Thyroid gland (tissue), 4 donors: ENCODE measurements at places on chromosomes 2 and 18.

DNA sequence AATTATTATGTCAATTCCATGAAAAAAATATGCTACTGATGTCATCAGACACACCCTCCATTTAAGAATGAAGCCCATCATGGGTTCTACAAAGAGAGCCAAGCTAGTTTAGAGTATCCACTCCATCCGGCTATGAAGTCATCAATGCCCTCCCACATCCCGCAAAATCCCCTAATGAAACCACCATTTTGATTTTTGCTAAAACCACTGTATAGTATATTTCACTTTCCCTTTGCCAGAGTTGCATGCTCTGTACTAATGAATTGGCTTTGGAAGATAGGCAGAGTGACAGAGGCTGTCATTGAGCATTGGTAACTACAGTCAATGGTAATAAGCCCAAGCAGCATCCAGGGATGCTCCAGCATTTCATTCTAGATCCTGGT is 118.6 kb downstream of the ANKRD44 start:
- no peak for DNase-seq

DNA sequence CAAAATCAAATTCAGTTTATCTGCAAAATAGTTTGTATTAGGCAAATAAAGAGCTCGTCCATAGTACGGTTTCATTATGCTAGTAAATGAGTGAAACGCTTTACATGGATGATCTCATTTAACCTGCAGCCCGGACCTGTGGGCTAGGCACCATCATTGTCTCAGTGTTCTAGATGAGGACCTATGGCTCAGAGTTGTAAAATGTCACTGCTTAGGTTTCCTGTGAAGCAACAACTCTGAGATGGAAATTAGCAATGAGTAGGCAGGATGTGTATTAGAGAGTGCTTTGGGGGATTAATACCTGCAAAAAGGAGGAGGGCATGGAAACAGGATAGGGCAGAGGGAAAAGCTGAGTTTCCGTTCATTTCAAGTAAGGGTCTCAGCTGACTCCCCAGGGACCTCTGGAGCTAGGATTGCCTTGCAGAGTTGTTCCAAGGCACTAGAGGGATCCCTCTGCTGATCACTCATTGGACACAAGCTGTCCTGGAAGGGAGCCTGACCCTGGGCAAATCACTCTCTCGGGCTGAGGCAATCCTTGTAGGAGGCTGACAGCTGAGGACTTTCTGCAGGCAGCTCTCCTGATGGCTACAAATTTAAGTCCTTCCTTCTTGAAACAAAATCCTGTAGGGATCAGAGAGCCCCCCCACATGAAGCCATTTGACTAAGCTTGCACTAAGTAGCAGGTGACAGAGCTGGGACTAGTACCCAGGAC is 58.8 kb upstream of the SIX2 start:
- DNase-seq, result peak; percentile 24

GRCh38 chr18:78505851-78506461 is 473.7 kb upstream of the SALL3 start:
- DNase-seq, result no peak

GRCh38 chr18:63567276-63567675 is 19.9 kb upstream of the SERPINB13 start:
- no peak for DNase-seq

DNA sequence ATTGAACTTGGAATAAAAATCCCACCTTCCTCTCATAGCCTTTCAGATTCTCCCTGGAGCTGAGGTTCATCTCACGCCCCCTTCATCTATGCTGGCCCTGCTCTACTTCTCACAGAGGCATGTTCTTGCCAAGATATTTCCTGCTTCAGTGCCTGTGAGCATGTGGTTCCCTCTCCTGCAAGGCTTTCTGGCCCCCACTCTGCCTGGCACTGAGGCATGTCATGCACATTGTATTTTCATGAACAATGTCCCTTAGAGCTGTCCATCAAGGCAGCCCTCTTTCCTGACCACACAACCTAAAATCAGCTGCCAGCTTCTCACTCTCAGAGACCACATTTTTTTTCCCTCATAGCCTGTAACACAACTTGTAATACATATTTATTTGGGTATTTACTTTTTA is 18.0 kb upstream of the HK2 start:
- DNase-seq, result peak; percentile 95

DNA sequence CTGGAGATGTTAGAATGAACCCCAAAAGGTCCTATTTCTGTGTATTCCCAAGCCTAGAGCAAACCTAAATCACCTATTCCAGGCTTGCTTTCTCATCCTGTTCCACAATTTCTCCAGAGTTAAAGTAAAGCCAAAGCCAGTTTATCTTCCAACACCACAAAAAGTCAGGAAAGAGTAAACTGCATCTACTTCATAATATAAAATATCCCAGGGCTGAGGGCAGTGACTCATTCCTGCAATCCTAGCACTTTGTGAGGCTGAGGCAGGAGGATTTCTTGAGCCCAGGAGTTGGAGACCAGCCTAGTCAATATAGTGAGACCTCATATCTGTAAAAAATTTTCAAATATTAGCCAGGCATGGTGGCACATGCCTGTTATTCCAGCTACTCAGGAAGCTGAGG is 241.4 kb downstream of the CDH20 start:
- no peak for DNase-seq

GRCh38 chr2:223604231-223604630 is 2.1 kb upstream of the SCG2 start:
- no peak for DNase-seq

DNA sequence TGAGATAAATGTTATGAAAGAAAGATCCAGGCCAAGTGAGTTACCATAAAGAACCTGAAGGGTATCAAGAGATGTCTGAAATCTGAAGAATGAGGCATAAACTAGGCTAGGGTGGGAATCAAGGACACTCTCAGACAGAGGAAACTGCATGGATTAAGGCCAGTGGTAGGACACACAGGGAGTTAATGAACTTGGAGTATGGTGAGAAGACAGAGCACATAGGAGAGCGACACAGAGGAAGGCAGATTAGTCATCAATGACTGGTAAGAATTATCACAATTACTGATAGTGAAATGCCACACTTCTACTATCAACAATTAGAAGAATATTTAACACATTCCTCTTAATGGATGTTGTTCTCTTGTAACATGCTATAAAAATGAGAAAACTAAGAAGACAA is 76.9 kb downstream of the TTC21B start:
- DNase-seq, result no peak

DNA sequence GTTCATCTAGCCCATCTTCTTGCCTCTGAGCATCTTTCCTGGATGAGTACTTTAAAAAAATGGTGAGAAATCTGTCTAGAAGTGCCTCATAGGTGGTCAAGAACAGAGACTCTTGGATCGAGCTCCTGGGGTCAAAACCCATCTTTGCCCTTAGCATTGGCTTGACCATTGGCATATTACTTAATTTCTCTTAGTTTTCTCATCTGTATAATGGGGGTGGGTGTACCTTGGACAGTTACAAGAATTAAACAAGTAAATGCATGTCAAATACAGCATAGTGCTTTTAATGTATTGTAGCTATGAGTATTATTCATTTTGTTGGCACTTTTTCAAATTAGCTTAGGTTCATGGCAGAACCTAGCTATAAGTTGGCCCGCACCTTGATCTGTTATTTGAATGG is 36.8 kb downstream of the DHRS9 start:
- no peak for DNase-seq

- no peak for DNase-seq
These were observed 20.8 kb downstream of the FAM171B start for GRCh38 chr2:186714611-186715010.

- DNase-seq, result no peak
These were observed 54.4 kb downstream of the CCDC88A start for GRCh38 chr2:55365303-55365702.

DNA sequence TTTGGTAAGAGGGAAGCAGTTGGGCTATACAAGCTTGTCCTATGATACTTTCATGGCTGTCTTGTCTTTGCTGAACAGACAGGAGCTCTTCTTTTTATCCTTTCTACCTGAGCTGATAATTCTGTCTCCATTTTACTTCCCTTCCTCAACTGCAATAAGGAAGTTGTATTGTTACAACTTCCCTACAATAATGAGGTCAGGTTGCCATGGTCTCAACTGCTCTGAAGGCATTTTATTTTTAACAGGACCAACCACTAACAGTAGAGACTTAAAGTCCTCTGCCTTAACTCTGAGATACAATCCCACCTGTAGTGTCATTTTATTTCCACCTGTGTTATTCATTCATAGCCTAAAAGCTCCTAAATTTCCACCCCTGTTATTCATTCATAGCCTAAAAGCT is 118.6 kb upstream of the PGAP1 start:
- no peak for DNase-seq

GRCh38 chr18:32769586-32770053 is 3.2 kb downstream of the KLHL14 start:
- peak; percentile 72 for DNase-seq

GRCh38 chr18:53952700-53953099 is 271.8 kb downstream of the MBD2 start:
- no peak for DNase-seq

DNA sequence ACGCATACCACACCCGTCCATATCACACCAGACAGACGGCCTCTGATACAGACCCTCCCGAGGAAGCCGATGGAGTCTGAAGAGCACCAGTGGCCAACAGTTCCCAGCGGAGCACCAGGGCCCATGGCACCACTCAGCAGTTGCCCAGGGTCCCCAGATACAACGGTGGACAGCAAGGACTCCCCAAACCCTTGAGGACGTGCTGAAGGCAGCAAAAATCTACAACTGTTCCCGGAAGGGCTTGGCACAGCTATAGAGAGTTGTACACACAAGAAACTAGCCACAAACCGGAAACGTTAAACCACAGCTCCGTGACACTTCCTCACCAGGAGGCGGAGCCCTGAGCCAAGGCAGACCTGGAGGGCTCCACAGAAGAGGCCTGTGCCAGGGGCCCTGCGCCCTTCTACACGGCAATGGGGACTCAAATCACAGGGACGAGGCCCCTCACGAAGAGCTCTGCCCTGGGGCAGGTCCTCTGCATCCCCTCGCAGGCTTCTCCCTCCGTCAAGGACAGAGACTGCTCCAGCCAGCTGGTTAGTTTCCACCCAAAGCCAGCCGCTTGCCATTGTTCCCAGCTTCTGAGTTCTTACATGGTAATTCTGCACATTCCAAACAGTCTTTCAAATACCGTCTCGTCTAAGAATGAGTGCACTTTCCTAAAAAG is 133.4 kb downstream of the HDAC4 start:
- DNase-seq, result peak; percentile 68

DNA sequence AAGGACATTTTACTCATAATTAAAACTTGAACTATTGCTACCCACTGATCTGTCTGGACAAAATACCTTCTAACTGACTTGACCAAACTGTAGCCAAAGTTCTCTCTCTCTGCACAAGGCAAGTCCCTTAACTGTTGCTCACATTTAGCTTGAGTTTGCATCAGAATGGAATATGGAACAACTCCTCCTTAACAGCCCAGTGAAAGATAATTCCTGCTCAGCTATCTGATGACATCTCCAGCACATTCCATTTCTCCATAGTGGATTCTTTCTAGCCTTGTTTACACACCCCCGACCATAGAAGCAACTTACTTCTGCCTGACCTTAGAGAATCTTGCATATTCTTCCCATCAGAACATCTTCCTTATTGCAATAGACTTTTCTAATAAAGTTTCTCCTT is 317.2 kb upstream of the CDH2 start:
- no peak for DNase-seq

- DNase-seq, result no peak
These were observed 45.7 kb upstream of the EML4 start for GRCh38 chr2:42123426-42123825.

- DNase-seq, result no peak
These were observed 130.7 kb upstream of the GPC1 start for GRCh38 chr2:240304746-240305161.

GRCh38 chr2:6776125-6776524 is 89.6 kb downstream of the CMPK2 start:
- no peak for DNase-seq

DNA sequence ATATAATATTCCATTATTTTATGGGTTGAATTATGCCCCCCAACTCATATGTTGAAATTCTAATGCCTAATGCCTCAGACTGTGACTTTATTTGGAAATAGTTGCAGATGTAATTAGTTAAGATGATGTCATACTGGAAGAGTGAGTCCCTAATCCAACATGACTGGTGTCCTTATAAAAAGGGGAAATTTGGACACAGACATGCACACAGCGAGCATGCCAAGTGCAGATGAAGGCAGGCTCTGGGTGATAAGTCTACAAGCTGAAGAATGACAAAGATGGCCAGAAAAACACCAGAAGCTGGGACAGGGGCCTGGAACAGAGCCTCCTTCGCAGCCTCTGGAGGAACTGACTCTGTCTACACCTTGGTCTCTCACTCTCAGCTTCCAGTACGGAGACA is 10.0 kb upstream of the ASAP2 start:
- DNase-seq, result no peak

DNA sequence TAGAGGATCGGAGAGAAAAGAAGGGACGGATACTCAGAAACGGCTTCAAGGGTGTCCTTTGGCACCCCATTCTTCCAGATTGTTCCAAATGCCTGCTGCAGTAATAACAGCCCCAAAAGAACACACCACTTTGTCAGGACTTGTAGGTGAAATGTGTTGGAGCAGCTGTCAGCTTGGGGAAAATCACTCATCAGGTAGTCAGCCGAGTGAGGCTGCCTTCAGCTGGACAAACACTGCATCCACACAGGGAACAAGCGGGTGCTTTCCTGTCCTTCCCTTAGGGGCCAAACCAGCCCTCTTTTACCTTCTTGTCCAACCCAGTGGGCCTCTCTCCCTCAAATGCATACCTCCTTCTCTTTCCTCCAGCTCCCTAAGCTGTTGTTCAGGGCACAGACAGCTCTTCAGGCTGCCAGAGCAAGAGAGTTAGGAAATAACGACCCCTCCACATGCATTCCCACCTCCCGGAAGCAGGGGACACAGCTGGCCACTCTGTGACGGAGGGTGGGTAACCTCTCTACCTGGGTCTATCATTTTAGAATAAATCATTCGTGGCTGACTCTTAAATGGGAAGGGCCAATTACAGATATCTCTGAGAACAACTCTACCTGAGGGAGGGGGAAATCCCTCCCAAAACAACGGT is 48.1 kb downstream of the BCL11A start:
- no peak for DNase-seq

DNA sequence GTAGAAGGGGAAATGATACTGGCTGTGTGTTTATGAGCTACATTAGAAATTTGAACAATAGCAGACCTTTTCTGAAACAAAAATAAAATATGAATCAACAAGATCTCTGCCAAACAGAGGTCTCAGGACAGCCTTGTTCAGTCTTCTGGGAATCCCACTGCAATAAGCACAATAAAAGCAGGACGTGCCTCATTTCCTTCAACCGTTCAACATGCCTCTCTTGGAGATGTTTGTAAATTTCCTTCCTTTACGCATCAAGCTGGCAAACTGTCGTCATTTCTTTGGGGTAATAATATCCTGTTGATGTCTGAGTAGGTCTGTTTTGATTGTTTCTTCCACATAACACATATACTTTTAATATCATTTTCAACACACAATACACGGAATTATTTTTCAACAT is 77.2 kb downstream of the TCF4 start:
- DNase-seq, result no peak

GRCh38 chr2:200040831-200041230 is 85.4 kb downstream of the MAIP1 start:
- no peak for DNase-seq

- DNase-seq, result no peak
These were observed 475.6 kb upstream of the TNP1 start for GRCh38 chr2:217335341-217335966.

- DNase-seq, result no peak
These were observed 32.9 kb upstream of the CCDC93 start for GRCh38 chr2:118046634-118047210.

GRCh38 chr18:35497027-35497369 is 762 bp downstream of the INO80C start:
- DNase-seq, result no peak

GRCh38 chr2:201915446-201915845 is 109.1 kb downstream of the CDK15 start:
- no peak for DNase-seq

GRCh38 chr2:158965641-158966040 is 2.8 kb upstream of the TANC1 start:
- DNase-seq, result no peak
